Astrocyte (in vitro differentiated cells and primary cell): ENCODE measurements at places on chromosomes 3 and 15.
A peak's percentile ranks its signal among the peaks of the same experiment; 100 is the strongest.

DNA sequence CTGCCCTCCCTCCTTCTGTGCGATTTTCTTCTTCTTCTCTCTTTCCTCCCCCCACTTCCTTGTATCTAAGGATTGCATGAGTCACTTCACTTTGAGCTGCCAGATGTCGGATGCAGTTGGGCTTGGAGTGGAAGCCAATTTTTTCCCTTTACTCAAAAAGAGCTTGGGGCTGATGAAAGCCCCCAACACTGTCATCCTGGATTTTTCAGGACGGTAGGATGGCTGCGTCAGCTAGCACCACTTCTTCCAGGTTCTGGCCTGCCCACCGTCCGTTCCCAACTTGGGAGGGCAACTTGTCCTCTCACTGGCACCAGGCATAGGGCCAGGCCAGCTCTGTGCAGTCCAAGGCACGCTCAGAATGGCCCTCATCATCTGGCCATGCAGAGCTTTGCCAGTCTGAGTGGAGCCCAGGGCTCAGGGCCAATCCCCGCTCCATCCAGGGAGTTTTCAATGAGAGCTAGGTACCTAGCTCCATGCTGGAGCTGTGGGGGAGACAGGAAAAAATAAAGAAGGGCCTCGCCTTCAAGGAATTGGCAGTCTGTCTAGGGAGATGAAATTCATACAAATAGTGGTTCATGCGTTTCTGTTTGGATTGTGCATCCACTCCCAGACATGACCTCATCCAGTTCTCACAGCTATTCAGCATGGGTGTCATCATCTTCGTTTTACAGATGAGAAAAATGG is 47.7 kb upstream of the INSYN1 start:
- DNase-seq: peak; percentile 93

- no peak for DNase-seq
Observed at GRCh38 chr3:57077630-57078343, 17.3 kb downstream of the SPATA12 start.

DNA sequence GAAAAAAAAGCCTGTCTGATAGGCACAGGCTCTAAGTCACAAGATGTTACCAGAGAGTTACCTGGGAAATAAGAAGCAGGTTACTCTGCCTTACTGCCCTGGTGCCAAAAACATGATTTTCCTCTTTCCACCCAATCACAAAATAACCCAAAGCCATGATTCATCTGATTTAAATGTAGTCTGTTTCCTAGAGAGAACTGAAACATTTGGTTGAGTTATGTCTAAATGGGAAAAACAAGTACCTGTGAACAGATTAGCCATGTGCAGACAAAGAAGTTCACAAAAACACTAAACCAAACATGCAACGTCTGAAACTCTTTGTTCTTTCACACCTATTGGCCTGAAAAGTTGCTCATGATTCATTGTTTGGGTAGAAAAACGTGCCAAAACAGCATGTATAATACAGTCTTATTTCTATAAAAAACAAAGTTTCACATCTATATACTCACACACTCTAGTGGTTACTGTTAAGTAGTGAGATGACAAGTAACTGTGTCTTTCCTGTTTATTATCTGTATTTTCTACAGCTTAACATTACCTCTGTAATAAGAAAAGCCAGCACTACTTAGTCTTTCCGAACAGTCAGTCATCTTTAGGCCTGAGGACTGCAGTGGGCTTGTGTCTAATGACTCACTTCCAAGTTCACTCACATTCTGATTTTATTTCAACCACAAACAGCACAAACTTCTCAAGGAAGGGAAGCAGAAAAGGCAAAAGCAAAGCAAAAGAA is 30.2 kb downstream of the FAM174B start:
- DNase-seq: peak; percentile 89

DNA sequence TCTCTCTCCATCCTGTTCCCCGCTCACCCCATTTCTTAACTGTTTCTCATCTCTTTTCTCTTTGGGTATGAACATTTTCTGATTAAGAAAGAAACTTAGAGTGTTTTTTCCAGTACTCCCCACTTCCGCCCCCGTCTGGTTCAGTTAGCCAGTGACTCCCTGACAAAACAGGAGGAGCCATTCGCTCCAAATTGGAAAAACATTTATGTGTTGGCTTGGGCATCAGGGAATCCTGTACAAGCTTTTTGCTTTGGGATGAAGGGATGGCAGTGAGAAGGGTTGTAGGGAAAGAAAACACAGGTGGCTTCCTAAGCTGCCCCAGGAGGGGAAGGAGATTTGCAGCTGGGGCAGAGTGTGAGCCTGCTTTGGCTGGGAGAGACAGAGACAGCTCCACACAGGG is 47.0 kb downstream of the BOC start:
- no peak for DNase-seq

DNA sequence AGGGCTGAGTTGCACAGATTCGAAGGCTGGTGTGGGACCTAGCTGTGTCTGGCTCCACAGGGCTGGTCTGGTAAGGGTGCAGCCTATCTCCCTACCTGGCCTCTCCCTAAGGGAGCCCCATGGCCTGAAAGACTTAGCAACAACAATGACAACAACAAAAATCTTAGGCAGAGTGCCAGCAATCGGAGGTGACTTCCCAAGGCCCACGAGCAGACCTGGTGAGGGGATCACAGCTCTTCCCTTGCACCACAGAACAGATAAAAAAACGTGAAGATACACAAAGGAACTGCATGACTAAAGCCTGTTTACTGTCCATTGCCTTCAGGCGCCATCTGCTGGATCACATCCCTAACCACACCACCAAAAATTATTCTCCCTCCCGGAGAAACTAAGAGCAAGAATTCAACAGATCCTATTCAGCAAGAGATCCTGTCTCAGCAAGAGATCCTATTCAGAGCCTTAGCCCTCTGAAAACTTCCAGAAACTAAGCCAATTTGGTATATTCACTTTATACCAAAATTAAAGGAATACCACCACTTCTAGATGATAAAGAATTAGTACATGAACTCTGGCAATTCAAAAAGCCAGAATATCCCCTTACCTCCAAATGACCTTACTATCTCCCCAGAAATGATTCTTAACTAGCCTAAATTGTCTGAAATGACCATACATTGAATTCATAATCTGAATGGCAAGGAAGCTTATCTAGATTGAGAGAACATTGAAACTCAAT is 24.1 kb upstream of the OR5K4 start:
- DNase-seq: peak; percentile 4
